ENCODE measurements at places on chromosomes 4 and X.

GRCh38 chr4:114417214-114417613 lies 181.4 kb upstream of the UGT8 start:
- no peak for DNase-seq

DNA sequence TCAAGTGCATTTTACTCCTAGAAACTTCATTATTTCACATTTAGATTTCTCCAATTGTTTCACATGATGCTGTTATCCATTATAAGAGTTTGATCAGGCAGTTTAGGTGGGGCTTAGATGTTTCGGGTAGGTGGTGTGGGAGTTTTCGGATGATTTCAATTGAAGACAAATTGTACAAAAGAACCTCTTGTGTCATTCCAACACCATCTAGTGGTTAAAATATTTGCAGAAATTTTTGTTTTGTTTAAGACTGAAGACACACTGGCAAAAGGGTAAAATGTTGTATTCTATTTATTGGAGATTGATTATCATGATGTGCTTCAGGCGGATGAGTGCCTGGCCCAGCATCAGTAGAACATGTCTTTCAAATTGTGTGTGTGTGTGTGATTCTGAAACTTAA lies 212.7 kb downstream of the SH3BGRL start:
- DNase-seq, result no peak

DNA sequence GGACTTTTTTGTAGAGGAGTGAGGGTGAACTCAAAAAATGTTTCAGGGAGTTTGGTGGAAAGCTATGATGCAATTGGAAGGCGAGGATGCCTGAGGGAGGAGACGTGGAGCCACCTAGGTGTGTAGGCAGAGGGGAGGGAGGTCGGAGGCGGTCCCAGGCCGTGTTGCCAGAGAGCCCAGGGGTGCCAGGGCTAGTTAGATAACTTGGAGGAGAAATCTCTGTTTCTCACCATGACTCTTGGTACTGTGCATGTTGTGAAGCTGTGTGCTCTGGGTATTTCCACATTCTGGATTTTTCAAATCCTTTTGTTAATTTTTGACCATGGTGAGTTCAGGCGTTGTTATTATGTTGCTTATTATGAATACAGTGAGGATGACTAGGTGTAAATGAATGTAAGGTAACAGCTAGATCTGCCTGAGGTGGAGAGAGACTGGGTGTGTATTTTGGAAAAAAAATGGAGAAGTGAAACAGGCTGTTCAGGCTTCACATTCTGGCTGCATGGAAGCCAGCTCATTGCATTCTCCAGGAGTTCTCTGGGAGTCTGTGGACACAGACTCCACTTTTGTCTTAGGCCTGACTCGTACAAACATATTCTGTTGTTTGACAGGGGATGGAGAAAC lies 4.5 kb downstream of the RAB9A start:
- DNase-seq, result no peak

DNA sequence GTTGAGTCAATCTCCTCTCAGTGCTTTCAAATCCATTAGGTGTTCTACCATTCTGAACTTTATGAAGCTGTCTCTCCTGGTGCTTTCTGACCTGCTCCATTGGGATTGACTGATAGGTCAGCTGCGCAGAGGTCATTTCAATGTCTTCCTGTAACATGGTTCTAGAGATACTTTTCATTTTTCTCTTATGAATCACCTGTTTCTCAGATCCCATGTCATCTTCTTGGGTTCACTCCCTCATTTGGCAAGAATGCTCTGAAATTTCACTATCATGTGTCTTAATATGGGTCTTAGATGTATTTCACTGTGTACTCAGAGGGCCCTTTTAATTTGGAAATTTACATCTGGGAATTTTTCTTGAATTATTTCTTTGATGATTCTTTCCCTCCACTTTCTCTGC lies 13.8 kb upstream of the PGM2 start:
- no peak for DNase-seq

- no peak for DNase-seq
Measured at GRCh38 chrX:42704454-42704853, 73.5 kb downstream of the PPP1R2C start.

- no peak for DNase-seq
Measured at GRCh38 chr4:111066001-111066400, 443.1 kb upstream of the PITX2 start.

DNA sequence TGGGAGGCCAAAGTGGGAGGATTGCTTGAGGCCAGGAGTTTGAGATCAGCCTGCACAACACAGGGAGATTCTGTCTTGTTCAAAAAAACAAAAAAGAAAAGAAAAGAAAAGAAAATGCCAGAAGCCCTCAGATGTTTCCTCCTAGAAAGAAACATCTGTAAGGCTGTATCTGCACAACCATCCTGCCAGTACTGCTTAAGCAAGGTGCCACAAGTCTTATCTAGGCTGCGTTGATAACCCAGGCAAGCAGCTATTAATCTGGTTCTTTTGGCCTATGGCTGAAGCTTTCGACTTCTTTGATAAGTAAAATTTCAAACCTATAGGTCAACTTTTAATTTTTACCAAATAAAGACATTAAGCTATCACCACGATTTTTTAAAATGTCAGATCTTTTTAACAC lies 3.1 kb downstream of the COX18 start:
- no peak for DNase-seq

- DNase-seq, result no peak
Measured at GRCh38 chr4:786074-786741, 39.7 kb downstream of the CPLX1 start.

DNA sequence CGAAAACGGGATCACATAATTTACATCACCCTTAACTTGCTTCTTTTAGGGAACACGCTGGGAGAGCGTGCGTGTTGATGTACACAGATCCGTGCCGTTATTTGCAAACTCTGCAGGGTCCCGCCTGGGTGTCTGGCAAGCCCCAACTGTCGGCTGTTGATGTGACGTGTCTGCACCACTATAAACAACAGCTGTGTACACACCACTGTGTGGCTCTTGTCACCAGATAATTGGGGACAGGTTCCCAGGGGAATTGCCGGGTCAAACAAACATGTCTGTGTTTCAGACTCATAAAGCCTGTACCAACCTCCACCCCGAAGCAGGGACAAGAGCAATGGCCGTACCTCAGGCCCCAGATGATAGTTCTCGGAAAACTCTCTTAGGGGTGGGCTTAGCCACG lies 105.0 kb upstream of the AFAP1 start:
- no peak for DNase-seq

GRCh38 chrX:43734444-43734843 lies 78.3 kb downstream of the MAOA start:
- no peak for DNase-seq

DNA sequence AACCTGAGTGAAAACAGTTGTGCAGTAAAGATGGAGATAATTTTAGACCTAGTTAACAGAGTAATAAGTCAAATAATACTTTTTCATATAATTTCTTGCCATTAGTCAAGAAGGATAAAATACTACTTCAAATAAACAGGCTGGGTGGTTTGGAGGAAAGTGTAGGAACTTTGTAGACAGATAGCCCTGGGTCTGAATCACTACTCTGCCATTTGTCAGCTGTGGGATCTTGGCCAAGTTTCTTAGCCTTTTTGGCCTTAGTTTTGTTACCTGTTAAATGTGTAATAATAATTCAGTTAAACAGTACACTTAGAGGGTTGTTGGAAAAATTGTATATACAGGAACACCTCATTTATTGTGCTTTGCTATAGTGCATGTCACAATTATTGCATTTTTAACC lies 163.7 kb downstream of the NPNT start:
- no peak for DNase-seq

- DNase-seq, result no peak
Measured at GRCh38 chr4:519885-520682, 21.1 kb downstream of the PIGG start.

DNA sequence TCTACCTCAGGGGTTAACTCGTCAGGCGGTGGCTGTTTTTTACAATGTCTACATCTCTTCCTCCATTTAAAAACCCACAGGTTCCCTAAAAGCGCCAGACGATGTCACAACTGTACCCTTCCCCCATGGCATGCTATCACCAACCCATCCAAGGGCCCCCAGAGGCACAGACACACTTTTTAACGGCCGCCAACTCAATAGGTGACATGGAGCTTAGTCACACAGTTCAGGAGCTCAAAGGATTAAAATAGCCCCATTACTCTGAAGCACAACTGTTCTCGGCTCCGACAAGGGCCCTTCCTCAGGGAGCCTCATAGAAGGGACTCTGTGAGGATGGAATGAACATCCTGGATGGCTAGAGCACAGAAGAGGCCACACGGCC lies 12.4 kb downstream of the SH3KBP1 start:
- peak; percentile 17 for DNase-seq

DNA sequence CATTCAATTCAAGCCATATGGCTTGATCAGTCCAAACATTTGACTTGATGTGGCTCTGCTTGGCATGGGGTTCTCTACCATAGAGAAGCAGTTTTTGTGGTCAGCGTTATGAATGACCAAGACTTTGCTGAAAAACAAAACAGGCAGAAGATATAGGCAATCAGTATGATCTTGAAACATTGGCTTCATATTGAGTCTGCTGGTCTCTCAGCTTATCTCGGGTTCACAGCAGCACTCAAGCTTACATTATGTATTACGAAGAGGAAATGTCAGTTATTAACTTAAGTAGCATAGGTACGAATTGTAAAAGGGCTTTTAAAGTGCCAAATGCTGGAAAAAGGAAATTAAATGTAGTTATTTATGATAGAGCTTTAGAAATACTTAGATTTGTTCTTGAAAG lies 99.0 kb downstream of the AFF2 start:
- no peak for DNase-seq

- DNase-seq, result no peak
Measured at GRCh38 chr4:99705891-99706290, 48.3 kb upstream of the C4orf54 start.

- no peak for DNase-seq
Measured at GRCh38 chr4:41050880-41051775, 163.2 kb downstream of the APBB2 start.

GRCh38 chr4:163603257-163603656 lies 108.8 kb downstream of the TMA16 start:
- no peak for DNase-seq

DNA sequence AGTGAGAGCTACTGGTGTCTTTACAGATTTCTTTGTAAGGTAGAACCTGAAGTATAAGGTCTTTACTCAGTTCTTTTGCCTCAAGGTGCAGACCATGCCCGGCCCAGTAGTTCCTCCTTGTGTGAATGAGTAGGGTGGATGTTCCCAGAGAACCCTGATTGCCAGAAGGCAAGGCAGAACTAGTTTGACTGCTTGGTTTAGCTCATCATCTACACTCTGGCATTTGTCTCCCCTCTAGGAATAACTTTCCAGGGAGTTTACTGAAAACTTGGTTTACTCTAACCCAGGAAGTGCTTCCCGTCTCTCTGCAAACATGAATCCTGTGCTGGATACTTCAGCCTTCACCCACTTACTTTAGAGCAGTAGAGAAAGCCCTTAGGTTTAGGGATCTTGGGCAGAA lies 29.1 kb downstream of the MCUB start:
- DNase-seq, result no peak

GRCh38 chr4:88511236-88511635 lies 12.3 kb downstream of the PYURF start:
- no peak for DNase-seq

Data from T-helper 2 cell treated with Interferon-gamma antibody and Interleukin-4, amounts not matched to agents 5 μg/mL and 100 μg/mL, for 36 hours (primary cell).